Esophagus mucosa (tissue), 1 donor: ENCODE measurements at places on chromosomes 12 and 14. TPM values are rescaled to one million over a fixed set of nuclear protein-coding genes. Genes with fewer than 3 reads are reported as not detected.

GRCh38 chr12:11810206-11810545 lies 160.7 kb downstream of the ETV6 start:
- no peak for ATAC-seq

- no peak for ATAC-seq
Observed at GRCh38 chr12:124696693-124697476, 129.5 kb upstream of the NCOR2 start.

- ATAC-seq, result peak; percentile 13
Observed at GRCh38 chr12:106736051-106736957, 38.2 kb upstream of the RIC8B start.

DNA sequence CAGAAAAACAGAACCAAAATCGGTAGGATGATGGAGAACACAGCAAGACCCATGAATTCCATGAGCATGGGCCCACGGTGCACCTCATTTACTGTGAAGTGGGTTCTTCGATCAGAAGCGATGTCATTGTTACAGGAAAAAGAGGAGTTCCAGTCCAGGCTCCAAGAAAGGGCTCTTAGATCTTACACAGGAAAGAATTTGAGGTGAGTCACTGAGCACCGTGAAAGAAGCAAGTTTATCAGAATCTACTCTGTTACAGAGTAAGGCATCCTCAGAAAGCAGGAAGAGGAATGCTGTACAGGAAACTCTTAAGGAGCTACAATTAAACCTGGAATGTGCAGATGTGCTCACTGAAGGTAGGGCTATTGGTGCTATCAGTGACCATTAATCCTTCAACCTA lies 11.6 kb upstream of the CHFR start:
- no peak for ATAC-seq

GRCh38 chr12:106281804-106282203 lies 20.7 kb upstream of the TCP11L2 start:
- peak; percentile 42 for ATAC-seq

GRCh38 chr12:13179211-13180074 lies 17.1 kb upstream of the EMP1 start:
- ATAC-seq, result peak; percentile 85

- peak; percentile 20 for ATAC-seq
Observed at GRCh38 chr12:54000116-54001114, at the start of gene HOXC9. Gene HOXC9 (plus strand): TSS chr12:54000161. CDS start chr12:54000189, 28 bp downstream.

DNA sequence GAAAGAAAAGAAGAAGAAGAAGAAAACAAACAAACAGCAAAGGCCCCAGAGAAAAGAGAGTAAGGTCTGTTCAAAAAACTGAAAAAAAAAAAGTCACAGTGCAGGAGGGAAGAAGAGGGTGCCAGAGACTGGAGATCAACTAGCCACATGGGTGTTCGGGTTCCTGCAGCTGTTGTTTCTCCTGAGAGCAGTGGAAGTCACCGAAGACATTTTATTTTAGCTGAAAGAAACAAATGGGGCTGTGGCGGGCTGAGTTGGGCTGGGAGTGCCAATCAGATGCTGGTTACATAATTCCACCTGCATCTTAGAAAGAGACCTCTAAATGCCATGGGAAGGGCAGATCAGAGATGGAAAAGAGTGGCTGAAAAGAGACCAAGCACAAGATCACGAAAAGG lies 33.9 kb downstream of the ACTN1 start:
- no peak for ATAC-seq

- ATAC-seq, result no peak
Observed at GRCh38 chr12:117161460-117162166, 28.7 kb downstream of the FBXO21 start.

DNA sequence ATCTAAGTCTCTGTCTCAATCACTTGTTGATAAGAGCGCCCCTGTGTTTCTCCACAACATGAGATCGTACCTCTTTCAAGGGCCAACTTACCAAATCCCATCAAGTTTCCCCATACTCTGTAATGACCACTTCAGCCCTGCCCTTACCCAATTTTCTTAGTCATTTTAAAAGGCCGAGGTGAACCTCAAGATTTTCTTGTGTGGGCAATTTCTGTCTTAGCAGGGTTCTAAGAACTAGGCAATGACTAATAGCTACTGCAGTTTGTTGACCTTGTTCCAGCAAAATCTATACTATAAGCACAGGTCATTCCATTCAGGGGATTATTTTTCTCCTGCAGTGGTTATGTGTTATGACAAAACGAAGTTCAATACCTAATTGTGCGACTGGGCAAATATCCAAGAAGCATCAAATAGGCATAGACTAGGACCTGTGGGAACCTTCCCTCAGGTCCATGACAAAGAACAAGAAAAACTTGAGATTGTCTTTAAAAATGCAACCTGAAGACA lies 359.8 kb downstream of the PCNX1 start:
- peak; percentile 59 for ATAC-seq

- ATAC-seq, result no peak
Observed at GRCh38 chr12:74801625-74802024, 264.0 kb downstream of the ATXN7L3B start.

- ATAC-seq, result peak; percentile 93
Observed at GRCh38 chr14:33589334-33589733, 361.5 kb downstream of the EGLN3 start.

- no peak for ATAC-seq
Observed at GRCh38 chr12:124073356-124074035, 100.5 kb downstream of the ZNF664 start.

DNA sequence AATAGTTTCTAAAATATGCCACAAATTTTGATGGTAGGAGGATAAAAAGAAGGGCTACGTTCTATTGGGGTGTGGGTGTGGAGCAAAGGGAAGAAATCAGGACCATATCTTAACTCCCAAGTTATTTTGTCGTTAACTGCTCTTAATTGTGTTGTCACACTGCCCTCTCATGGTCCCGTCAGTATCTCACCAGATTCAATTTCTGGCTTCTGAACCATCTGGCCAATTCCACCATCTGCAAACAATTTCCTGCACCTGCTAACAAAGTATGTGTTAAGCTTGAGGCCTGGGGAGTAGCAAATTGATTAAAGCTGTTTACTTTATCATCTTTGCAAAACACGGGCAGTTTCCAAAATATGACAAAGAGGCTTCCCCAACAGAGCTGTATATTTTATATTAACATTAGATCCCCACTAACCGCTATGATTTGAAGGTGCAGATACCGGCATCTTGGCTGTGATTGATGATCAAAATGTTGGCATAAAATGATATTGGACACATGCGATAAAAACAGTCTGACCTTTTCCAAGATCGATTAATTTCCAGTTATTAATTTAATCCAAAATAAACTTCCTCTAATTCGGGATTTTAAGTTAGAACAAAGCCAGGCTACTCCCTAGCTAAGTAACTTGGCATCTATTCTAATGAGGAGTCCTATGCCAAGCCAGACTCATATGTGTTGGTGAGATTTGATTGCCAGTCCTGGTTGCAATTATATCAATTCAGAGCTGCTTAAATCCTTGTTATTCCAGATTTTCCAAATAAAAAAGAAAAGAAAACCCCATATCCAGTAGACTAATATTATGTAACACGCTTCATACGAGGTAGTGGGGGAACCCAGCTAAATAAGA lies 6.9 kb upstream of the DNM1L start:
- peak; percentile 66 for ATAC-seq

DNA sequence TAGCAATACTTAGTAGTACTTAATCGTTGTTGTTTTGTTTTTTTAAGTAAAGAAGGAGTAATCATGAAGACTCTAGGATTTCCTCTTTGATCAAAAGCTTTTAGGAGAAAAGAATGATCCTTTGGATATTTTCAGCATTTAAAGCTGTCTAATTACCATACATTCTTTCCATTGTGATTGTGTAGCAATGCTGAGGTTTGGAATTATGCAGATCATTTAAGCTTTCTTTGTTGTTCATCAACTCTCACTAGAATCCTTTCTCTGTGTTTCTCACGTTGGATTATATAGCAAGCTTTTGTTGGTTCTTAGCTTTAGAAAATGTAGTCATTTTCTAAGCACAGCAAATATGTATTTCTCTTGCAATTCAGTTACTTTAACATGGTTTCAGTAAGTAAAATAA lies 25.8 kb downstream of the CCDC91 start:
- ATAC-seq, result no peak

- no peak for ATAC-seq
Observed at GRCh38 chr12:52659951-52660350, 7.9 kb upstream of the KRT2 start.

DNA sequence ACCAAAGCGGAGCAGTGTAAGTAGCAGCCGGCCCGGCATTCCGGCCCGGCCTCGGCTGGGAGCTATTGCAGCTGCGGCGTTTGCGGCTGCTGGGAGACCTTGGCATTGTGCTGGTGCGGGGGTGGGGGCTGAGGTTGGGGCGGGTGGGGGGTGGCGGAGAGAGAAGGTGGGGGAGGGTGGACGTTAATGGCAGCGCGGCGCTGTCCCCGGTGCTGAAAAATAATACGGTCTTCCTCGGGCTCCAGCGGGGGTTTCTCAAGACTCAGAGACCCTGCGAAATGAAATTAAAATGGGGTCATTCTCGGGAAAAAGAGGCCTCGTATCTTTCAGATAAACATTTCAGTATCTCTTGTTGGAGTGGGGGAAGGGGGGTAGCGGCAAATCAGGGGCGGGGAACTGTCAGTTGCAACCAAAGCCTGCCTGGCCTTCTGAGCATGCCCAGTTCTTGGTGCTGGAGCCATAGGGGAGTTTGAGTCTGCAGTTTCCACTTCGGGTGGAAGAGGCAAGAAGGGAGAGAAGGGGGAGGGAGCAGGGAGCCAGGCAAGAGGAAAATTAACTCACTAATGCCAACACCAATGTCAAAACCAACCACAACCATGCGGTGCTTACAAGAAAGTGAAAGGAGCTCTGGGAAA lies 414 bp downstream of the UNC79 start:
- no peak for ATAC-seq

GCN1 gene
- total RNA-seq, result 65.0 TPM

SERPINA12 gene
- total RNA-seq, result not detected

AKAP3 gene
- 0.32 TPM for total RNA-seq

RERGL gene
- 0.40 TPM for total RNA-seq

KRT75 gene
- 0.84 TPM for total RNA-seq

LALBA gene
- not detected for total RNA-seq

RNU4-1 gene
- 20,765 TPM for total RNA-seq

LAG3 gene
- not detected for total RNA-seq

RDH5 gene
- 0.92 TPM for total RNA-seq

GLIPR1L1 gene
- total RNA-seq, result not detected

ZFHX2 gene
- 0.44 TPM for total RNA-seq
